ENCODE measurements at places on chromosomes 12 and 14.

GRCh38 chr12:107610021-107610859, 75.4 kb upstream of the PWP1 start:
- no peak for DNase-seq

DNA sequence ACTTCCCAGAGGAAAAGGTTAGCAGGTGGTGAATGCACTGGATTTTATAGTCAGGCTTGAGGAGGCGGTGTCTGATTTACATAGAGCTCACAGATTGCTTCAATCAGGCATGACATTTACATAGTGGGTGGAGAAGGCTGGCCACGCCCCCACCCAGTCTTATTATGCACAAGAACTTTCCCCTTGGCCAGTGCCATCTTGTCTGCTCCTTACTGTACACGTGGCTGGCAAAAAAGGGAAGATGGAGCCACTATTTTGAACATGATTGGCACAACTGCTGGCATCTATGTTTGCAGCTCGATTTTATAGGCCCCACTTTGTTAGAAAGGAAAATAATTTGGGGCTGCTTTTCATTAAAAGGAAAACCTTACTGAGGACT, 10.9 kb upstream of the LGMN start:
- DNase-seq: no peak

GRCh38 chr14:72049462-72049861, 117.2 kb downstream of the RGS6 start:
- DNase-seq: no peak

DNA sequence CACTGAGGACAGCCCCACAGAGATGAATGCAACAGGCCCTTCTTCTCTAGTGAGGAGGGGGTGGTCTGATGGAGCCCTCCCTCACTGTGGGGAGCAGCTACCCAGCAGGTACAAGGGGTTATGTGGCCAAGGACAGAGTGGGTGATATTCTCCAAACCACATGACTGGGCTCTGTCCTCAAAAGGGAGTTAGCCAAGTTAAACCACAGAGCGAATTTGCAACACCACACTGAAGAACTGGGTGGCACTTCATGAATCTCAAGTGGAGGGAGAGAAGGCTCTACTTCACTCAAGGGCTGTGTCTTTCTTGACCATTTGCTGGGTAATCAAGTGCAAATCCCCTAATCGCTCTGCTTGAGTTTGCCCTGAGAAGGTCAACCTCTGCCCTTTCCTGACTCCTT, 12.5 kb downstream of the GPR68 start:
- DNase-seq: no peak

DNA sequence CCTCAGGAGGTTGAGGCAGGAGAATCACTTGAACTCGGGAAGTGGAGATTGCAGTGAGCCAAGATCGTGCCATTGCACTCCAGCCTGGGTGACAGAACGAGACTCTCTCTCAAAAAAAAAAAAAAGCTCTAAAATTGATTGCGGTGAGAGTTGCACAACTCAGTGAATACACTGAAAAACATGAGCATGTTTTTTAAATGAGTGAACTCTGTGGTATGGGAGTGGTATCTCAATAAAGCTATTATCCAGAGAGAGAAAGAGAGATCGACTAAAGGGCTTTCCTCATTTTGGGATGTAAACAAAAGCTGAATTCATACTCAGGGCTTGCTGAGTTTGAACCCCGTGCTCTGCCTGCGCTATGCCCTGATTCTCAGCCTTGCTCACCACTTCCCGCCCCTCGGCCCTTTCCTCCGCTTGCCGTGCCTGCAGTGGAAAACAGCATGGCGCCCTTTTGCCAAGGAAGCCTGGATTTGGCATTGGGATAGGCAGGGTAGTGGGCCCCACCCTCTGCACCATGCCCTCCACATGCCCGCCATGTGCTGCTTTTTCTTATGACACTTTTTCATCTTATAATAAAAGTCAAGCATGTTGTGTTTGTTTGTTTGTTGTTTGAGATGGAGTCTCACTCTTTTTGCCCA, 102.5 kb downstream of the LGMN start:
- no peak for DNase-seq

DNA sequence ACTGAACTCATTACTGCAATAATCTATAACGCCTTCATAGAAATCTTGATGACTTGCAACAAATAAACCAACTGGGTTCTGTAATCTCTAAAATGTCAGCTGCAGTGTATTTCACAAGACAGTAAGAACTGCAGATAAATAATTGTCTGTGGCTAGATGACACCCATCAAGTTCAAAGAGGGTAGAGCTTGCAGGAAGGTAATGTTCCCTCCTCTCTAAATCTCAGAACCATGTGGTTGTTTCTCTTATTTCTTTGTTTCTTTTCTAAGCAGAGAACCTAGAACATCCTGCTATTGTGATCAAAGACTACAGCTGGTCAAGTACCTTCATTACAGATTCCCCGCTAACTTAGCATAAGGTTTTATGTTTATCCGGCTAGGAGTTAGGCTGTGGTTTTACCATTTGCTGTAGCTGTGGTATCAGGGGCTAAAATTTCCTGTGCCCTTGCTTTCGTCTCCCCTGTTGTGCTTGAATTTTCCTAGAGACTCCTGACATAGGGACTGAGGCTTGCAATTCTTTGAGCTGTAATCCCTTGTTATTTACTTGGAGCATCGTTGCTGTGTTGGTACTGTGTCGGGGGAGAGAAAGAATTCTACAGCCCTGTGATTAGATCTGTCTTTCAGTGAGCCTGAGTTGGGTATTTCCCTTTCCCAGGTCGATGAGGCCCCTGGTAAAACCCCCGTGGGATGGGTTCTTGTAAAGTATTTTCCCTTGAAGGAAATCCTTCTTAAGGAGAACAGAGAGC, 253.1 kb upstream of the BTG1 start:
- no peak for DNase-seq
